ENCODE measurements at places on chromosomes 5 and 9.

DNA sequence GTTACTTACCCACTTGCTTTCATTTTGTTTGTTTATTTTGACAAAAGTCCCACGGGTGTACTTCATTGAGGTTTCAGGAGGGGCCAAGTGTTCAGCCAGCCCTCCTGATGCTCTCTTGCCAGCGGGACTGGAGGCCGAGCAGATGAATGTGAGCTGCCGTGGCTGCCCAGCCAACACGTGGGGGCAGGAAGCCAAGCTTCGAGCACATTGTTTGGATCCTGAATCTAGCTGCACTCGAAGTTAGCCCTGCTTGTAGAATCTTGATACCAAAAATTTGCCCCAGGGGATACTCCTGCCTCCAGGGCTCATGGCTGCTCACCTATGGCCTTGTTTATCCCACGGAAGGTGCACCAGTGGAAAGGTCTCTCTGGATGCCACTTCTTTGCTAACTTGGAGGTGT, 49.3 kb downstream of the RASGEF1C start:
- DNase-seq = peak; percentile 24

GRCh38 chr5:57937025-57937424, 454.4 kb upstream of the ACTBL2 start:
- DNase-seq = peak; percentile 50

GRCh38 chr5:80308526-80308925, 11.3 kb upstream of the SPZ1 start:
- DNase-seq = no peak

DNA sequence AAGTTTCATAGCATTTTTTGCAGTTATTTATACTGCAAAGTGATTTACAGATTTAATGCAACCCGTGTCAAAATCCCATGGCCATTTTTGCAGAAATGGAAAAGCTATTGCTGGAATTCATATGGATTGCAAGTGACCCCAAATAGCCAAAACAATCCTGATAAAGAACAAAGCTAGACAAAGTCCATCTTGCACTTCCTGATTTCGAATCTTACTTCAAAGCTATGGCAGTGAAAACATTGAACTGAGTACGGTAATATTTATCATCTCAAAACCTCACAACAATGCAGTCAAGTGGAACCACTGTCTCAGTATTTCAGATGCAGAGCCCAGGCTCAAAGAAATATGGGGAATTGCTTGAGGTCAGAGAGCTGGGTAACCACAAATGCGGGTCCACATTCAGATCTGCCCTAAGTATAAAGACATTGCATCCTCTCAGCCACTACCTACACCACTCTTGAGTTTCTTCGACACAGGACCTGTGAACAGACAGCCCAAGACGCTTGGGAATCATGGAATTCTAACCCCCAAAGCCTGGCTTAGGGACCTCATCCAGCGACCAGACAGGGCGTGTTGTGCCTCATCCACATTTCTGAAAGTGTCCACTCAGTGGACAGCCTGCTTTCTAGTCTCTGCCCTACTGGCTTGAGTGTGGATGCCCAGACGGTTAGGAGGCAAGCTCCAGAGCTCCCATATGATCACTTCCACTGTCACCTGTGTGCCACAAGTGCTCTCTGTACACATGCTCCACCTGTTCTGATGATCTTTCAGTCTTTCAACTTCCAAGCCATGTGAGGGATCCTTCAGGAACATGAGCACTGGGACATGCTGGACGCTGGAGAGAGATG, 39.3 kb upstream of the KCNIP1 start:
- no peak for DNase-seq

DNA sequence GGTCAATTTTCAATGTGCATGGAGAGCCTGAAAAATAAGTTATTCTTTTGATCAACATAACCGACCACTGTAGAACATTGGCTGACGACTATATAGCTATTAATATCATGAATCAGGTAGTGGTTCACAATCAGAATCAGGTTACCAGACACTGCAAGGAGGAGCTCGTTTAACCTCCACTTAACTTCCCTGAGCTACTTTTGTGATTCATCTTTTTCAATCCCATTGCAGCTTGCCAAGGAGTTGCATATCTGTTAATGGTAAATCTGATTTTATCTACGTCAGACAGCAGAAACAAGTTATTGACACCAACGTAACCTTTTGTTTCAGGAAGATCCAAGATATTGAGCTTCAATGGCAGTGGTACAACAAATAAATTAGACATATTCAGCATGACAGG, 2263.8 kb upstream of the ACO1 start:
- DNase-seq = no peak
